ENCODE measurements at places on chromosomes 11 and 22.

- peak; percentile 71 for DNase-seq
Measured at GRCh38 chr22:31969789-31970489, 25.6 kb downstream of the YWHAH start.

GRCh38 chr22:44381761-44382115 lies 69.0 kb upstream of the SHISAL1 start:
- no peak for DNase-seq

GRCh38 chr22:37462436-37462835 lies 23.7 kb downstream of the MFNG start:
- no peak for DNase-seq

GRCh38 chr22:33918676-33919365 lies 1.5 kb downstream of the LARGE1 start:
- no peak for DNase-seq

- DNase-seq: no peak
Measured at GRCh38 chr22:29870574-29870973, 12.4 kb upstream of the MTMR3 start.

DNA sequence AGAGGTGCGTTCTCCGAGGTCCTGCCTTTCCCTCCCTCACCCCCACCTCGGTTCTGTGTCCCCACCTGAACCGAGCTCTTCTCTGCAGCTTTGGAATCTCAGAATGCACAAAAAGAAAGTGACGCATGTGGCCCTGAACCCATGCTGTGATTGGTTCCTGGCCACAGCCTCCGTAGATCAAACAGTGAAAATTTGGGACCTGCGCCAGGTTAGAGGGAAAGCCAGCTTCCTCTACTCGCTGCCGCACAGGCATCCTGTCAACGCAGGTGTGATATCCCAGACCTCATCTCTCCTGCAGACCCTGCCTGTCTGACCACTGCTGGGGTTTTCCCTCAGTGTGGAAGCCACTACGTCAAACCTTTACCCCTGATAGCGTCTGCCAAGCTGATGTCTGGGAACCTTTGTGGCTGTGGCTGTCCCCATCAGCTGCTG lies 13.9 kb downstream of the ACP2 start:
- DNase-seq: no peak

- DNase-seq: no peak
Measured at GRCh38 chr11:132082566-132082965, 712.2 kb downstream of the NTM start.

DNA sequence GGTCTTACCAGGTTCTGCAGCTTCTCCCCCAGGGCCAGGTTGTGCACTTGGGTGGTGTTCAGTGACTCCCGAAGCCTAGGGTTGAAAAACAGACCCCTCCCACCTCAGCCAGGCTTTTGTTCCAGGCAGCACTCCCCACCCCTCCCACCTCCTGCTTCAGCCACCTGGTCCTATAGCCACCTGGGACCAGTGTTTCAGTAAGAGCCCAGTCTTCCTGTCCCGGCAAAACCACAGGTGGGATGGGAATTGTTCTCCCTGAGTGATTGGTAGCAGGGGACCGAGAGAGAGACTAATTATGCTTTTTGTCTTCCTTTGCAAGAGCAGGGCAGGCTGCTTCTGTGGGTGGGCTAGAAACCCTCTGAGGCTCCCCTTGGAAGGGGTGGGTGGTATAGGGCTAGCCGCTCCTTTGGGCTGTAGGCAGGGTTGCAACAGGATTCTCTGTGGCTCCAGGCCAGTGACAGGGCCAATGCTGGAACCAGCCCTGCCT lies 8.5 kb upstream of the NAALADL1 start:
- no peak for DNase-seq

- no peak for DNase-seq
Measured at GRCh38 chr11:77125191-77125590, 2.9 kb upstream of the MYO7A start.

DNA sequence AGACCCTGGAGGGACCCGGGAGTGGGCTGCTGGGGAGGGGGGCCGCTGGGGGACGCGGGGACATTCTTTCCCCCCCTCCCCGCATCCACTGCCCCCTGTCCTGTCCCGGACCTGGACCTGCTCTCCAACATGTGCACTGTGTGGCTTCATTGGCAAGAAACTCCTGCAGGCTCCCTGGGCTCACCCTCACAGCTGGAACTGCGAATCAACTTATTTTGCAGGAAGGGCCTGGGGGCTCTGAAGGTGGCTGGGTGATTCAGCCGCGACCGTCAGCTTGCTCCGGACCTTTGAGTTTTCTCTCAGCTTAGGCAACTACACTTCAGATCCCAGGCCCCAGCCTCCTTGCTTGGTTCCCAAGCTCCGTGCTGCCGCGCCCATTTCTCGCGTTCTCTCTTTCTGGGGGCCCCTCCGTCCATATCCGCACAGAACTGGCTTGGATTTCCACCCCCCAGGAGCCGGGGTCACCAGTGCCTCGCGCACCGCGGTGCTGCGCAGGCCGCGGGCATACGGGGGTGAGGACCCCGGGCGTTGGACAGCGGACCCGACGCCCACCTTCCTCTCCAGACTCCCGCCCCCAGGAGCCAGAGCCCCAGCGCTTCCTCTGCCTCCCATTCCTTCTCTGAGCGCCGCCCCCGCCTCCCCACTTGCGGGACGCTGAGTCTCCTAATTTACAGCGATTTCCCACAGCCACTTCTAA lies 471 bp upstream of the AHNAK start:
- peak; percentile 37 for DNase-seq

DNA sequence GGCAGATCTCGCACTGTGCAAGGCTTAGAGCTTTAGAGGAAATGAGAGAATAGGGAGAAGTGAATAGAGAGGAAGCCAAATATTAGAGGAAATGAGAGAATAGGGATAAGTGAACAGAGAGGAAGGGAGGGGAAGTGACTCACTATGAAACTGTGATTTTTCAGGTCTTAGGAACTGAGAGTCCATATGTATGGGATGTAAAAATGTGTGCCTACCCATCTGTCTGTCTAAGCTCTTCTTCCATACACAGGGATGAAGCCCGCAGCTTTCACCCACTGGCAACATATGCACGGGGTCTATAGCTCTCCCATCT lies 6.4 kb upstream of the CCDC86 start:
- DNase-seq: peak; percentile 15

- no peak for DNase-seq
Measured at GRCh38 chr11:47256374-47256773, 1.4 kb upstream of the NR1H3 start.

DNA sequence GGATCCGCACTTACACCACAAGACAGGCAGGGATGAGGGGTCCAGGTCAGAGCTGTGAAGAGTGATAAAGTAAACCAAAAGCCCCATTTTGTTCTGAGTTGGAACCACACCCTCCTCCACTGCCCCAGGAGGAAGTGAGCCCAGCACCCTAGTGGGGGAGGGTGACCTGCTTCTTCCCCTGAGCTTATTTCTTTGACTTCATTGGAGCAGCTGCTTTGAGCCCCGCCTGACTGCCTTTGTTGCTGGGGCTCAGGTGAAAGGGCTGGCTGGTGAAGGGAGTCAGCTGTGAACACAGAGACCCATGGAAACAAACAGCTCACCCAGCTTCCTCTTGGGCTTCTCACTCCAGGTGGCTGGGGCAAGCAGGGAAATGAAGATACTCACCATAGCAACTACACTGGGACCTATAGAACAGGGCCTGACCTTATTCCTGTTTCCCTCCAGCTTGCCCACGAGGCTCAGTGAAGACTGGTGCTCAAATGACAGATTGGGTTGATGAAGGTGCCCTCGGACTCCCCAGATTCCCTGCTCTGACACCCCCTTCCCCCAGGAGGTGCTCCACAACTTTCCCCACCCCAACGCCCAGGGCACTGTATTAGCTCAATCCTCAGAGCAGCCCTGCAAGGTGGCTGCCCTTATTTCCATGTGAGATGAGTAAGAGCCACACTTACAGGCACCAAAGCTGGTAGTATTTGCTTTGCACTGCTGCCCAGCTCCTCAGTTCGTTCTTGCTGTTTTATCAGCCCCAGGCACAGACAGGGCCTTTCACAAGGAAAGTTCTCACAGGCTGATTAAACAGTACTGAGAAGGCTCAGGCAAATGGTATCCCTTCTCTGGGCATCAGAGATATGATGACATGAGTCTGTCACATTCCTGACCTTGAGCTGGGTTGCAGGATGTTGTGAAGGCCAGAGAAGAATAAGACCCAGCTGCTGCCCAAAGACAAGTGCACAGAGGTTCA lies 2.4 kb downstream of the UCP2 start:
- no peak for DNase-seq

GRCh38 chr11:120869516-120870011 lies 154.3 kb upstream of the TBCEL start:
- DNase-seq: no peak
